ENCODE measurements at places on chromosomes 2 and 18.
A peak's percentile ranks its signal among the peaks of the same experiment; 100 is the strongest.

DNA sequence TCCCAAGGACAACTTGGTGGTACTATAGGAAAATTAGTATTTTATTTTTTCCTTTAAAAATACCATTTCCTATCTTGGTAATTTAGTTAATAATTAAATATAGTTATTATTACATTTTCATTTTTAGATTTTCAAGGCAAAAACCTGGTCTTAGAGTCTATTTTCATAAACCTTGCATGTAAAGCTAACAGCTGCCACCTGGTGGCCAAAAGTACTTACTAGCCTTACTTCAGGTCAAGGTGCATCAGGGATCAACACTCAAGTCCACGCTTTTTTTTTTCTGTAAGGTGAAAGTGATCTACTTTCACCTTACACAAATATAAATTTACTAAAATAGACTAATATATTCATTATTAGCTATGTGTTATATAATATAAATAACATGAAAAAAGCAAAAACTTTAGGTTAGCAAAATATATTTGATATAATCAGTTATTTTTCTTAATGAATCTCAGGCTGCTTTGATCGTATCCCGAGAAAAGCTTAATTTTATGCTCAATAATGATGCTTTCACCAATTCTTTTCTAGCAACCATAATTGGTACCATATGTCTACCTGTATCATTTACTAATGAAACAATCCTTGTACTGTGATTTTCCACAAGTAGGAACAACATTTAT lies 62.5 kb downstream of the RELCH start:
- peak; percentile 42 for DNase-seq

GRCh38 chr2:229408356-229408755 lies 137.3 kb upstream of the PID1 start:
- DNase-seq = no peak

- DNase-seq = no peak
Observed at GRCh38 chr2:38375696-38376345, 1.3 kb downstream of the ATL2 start.

DNA sequence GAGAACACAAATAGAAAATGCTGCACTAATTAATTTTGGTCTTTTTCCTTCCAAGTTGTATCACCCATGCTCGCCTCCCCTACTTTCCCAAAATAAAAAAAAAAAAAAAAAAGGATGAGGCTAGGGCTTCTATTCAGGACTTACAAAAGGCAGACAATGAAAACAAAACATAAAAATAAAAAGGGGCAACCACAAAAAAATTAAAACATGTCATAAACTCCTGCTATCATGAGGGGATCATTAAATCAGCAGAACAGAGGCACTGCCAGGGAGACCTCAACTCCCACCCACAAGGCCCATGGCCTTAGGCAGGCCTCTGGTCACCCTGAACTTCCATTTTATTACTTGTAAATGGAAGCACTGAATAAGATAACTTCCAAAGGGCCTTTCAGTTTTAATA lies 23.3 kb downstream of the EPB41L3 start:
- DNase-seq = no peak

DNA sequence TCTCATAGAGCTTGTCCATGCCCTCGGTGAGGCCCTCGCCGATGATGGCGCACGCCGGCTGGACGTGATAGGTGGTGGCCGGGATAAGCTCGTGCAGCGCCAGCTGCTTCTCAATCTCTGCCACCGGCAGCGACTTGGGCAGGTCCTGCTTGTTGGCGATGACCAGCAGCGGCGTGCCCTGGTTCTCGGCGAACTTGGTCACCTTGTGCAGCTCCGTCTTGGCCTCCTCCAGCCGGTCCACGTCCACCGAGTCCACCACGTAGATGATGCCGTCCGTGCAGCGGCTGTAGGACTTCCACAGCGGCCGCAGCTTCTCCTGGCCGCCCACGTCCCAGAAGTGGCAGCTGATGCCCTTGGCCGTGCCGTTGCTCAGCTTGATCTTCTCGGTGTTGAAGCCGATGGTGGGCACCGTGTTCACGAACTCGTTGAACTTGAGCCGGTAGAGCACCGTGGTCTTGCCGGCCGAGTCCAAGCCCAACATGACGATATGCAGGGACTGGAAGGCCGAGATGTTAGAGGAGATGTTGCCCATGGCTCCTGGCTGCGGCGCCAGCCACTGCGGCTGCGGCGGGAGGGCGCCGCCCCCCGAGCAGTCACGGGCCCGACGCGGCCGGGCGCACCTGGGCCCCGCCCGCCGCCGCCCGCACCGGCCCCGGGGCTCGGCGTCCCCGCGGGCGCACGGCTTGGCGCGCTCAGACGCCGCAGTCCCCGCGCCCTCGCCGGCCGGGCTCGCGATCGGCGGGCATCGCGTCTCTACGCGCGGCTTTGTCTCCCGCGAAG lies 636 bp downstream of the ARL4C start:
- peak; percentile 68 for DNase-seq

- no peak for DNase-seq
Observed at GRCh38 chr2:232571026-232571474, 20.6 kb downstream of the EIF4E2 start.

DNA sequence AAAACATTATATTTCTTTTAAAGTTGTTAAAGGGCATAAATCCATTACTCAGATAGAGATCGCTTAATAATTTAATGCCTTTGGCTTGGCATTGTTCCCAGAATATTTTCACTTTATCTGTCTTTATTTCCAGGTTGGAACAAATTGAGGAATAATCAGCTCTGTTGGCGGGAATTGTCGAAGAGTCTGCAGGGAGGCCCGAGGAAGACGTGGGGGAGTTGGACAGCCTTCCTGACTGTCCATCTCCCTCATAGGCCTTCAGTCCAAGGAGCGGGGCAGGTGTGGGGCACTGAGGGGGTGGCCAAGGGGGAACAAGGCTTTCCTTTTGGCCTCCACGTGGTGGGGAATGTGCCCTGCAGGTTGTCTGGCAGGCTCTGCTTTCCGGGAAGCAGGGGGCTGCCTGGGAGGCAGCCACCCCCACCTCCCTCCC lies 179.6 kb downstream of the ZBTB7C start:
- no peak for DNase-seq

DNA sequence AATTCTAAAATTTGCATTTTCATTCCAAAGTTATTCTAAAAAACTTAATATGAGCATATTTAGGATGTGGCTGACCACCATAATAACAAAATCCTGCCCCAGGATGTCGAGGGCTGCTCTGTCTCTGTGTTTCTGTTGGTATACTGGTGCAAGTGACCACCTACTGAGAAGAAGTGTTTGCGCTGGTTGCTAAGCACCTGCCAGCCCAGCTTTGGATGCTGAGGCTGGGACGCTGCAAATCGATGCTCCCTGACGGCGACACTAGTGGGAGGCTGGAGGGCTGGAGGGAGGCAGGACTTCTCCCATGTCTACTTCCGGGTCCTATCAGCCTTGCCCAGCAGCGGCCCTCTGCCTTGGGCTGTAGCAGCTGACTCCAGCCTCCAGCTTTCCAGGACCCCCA lies 45.0 kb downstream of the LAMA1 start:
- no peak for DNase-seq

DNA sequence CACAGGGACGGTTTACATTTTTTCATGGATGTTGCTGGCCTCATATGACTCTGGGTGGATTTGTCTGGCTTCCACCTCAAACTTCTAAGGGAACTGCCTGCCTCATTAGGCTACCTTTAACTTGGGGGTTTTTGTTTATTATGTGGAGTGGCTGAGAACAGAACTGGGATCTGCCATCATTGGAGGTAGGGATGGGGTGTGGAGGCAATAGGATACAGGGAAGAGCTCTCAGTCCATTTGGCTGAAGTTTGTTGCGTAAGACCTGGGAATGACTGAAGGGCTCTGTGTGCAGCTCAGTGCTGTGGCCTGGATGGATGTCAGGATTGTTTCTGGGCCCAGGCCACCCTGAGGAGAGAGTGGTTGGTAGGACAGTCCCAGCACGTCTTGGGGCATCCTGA lies 31.2 kb downstream of the ASB1 start:
- DNase-seq = no peak

DNA sequence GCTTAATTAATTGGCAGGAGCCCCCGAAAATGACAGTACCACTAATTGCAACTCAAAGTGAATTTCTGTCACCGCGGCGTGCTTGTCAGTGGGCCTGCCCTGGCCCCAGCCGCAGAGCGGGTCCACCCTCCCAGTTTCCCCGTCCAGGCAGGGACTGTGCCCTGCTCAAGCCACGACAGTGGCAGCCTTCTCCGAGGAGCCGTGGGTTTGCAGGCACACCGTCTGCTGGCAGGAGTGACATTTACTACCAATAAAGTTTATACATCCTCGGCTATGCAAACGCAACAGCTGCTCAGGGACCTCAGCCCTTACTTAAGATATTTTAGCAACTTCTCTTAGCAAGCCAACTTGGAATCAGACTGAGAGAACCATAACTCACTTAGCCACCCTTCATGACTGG lies 112.7 kb downstream of the GBX2 start:
- DNase-seq = no peak

DNA sequence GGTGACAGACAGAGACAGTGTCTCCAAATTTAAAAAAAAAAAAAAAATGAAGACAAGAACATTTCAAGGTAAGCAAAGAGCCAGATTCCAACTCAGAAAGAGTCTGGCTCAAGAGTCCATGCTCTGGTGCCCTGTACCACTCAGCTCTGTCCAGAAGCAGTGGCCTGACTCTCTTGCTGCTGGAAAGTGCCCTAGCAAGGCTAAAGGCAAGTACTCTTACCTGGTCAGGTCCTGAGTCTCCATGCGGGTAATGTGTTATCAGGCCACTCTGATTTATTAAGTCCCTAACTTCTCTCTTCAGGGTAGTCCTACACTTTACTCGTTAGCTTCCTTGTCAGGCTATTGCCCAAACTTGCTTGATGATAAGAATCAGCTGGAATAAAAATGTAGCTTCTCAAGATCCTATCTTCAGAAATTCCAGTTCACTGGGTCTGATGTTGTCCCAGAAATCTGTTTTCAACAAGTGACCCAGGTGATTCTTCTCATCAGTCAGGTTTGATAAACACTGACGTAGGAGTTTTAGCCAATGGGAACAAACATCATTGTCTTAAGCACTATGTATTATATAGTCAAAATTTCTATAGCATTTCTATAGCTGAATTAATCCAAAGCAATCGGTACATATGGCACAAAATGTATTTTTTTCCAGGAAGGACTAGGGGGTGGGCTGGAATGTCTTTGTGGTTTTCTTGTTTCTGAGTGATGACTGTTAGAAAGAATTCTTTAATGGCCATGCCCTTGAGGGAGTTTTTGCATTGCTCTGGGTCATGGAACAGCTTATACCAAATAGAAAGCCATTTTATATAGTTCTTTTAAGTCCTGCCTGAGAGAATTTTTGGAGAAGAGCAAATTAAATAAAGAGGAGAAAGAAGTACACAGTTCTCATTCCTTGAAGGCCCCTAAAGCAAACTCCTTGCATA lies 139.9 kb upstream of the DNMT3A start:
- no peak for DNase-seq

GRCh38 chr2:181172676-181173075 lies 192.3 kb downstream of the UBE2E3 start:
- DNase-seq = no peak

DNA sequence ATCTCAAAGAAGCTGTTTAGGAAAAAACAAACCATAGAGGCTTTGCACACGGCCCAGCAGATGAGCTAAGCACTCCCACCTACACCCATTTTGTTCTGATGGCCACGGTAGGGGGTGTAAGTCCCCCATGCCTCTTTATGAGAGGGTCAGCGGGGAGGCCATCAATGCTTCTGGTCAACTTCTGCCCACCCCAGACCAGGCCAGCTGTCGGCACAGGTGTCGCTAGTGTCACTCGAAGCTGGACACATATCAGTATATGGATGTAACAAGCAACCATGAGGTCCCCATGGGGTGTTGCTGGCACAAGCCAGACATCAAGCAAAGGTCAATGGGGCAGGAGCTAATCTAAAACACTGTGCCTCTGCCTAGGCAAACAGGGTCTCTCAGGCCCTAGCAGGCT lies 23.7 kb upstream of the SLC35F6 start:
- DNase-seq = no peak

DNA sequence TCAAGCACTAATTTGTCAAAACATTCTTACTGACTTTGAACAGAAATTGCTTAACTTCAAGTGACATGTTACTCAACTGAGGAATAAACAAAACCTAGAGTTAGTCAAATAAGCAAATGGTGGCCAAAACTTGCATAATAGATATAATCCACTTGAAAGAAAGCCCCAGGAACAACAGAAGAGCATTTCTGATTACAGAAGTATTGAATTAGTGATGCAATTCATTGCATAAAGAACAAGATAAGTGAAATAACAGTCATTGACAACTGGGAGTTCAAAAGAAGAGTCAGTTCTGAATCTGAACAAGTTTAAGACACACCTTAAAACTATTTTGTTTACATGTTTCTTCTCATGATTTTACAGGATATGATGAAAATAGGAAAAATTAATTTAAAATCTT lies 30.8 kb downstream of the COBLL1 start:
- DNase-seq = no peak

DNA sequence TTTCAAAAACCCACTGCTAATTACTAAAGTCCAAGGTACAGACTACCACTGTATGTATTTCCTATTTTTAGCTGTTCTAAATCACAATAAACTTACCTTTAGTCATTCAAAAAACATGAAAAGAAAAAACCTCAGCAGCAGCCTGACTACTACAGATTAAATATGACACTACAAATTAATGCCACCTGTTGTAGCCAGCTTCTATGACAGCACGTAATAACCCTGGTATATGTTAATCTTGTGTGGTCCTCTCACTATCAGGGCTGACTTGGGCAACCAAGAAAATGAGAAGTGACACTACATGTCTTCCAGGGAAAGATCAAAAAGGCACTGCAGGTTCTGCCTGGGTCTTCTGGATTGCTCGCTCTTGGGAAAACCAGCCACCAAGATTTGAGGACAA lies 90.6 kb upstream of the FAM124B start:
- no peak for DNase-seq

DNA sequence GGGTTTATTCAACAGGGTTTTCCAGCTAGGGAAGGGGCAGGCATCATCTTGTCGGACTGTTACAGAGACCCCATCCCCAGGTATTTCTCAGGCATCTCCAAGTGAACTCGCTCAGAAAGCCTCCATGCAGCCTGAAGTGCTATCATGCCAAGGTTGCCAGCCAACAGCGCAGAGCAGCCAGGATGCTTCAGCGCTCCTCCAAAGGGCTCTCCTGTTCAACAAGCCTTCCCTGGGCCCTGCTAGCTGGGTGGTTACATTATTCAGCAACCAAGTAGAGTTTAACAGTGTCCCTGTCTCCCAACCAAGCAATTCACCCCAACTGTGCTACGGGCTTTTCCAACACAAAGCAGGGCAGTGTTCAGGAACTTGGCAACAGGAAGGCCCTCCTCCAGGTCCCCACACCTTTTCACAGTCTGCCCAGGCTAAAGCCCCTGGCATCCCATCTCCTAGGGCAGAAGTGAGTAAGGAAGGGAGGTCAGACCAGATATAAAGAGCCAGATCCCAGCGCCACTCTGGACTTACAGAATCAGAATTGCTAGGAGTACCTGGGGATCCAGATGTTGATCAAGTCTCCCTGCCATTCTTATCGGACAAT lies 52.9 kb downstream of the ZBTB7C start:
- no peak for DNase-seq
